ENCODE measurements at places on chromosomes 12 and 14.

DNA sequence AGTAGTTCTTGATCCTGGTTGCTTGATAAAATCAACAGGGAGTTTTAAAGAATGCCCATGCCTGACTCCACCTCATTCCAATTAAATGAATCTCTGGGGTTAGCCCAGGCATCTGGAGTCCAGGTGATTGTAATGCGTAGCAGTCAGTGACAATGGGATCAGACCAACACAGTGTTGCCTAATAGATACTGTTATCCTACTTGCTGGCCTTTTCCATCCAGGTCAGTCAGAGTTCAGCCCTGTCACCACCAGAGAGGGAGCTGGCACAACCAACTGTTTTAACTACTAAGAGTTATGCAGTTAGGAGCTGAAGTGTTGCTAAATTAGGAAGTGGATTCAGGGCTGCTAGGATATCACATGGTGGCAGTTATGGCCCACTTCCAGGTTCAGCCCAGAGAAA lies 107.1 kb downstream of the GPR135 start:
- no peak for DNase-seq

- no peak for DNase-seq
Observed at GRCh38 chr14:54440037-54440436, 1.1 kb downstream of the CNIH1 start.

DNA sequence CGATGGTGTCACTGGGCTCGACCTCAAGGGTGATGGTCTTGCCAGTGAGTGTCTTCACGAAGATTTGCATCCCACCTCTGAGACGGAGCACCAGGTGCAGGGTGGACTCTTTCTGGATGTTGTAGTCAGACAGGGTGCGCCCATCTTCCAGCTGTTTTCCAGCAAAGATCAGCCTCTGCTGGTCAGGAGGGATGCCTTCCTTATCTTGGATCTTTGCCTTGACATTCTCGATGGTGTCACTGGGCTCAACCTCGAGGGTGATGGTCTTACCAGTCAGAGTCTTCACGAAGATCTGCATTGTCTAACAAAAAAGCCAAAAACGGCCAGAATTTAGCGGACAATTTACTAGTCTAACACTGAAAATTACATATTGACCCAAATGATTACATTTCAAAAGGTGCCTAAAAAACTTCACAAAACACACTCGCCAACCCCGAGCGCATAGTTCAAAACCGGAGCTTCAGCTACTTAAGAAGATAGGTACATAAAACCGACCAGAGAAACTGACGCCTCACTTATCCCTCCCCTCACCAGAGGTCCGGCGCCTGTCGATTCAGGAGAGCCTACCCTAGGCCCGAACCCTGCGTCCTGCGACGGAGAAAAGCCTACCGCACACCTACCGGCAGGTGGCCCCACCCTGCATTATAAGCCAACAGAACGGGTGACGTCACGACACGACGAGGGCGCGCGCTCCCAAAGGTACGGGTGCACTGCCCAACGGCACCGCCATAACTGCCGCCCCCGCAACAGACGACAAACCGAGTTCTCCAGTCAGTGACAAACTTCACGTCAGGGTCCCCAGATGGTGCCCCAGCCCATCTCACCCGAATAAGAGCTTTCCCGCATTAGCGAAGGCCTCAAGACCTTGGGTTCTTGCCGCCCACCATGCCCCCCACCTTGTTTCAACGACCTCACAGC lies 717 bp downstream of the UBC start:
- DNase-seq: peak; percentile 90

- no peak for DNase-seq
Observed at GRCh38 chr12:107322063-107322462, 228.7 kb upstream of the CRY1 start.

GRCh38 chr14:103382376-103382775 lies 2.8 kb upstream of the MARK3 start:
- DNase-seq: no peak

- DNase-seq: no peak
Observed at GRCh38 chr12:114689075-114689994, 5.4 kb upstream of the TBX3 start.

- no peak for DNase-seq
Observed at GRCh38 chr12:28424965-28425364, 234.7 kb downstream of the CCDC91 start.

GRCh38 chr14:78135450-78135891 lies 34.7 kb upstream of the NRXN3 start:
- DNase-seq: no peak

DNA sequence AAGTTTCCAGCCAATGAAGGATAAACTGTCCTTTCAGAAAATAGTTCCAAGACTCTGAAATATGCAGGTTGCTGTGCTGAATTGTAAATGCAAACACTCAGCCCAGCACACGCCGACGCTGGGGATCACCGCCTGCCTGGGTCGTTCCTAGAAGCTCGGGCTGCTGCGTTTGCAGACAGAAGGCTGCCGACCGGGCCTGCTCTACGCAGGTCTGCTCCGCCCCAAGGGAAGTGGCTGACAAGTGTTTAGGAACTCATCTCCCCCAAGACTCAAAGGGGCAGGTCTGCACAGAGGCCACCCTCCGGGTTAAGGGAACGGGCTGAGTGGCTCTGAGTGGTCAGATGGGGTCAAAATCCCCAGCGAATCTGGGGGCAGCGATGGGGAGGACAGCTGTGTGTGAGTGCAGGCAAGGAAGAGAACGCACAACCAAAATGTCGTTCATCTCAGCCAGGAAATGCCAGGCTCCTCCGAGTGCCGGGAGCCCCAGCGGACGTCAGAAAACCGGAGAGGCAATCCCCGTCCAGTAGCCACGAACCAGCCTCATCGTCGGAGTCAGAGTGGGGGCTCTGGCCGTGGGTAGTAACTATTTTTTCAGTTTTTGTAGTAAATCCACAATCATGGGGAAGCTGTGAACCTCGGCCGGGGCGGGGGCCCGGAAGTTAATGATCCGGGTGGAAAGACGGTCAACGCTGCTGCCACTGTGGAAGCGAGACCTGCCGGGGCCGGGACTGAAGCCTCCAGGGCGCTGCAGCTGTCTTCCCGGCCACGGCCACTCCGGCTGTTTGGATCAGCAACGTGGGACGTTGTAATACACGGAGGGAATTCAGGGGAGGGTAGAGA lies 6.0 kb downstream of the GALNT9 start:
- DNase-seq: no peak

DNA sequence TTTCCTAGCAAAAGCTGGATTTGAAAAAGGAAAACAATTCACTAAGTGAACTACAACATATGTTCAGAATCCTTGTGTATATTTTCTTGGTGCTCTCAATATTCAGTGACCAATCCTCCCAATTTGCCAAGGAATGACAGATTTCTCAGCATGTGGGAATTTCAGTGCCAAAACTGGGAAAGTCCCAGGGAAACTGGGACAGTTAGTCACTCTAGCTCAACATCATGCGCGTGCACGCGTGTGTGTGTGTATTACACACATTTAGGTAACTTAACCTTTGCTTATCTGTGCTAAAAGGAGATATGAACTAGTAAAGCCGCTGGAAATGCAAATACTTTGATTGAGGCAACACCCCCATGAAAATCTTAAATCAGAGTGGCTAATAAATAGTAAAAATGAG lies 26.1 kb upstream of the SLC6A13 start:
- no peak for DNase-seq

DNA sequence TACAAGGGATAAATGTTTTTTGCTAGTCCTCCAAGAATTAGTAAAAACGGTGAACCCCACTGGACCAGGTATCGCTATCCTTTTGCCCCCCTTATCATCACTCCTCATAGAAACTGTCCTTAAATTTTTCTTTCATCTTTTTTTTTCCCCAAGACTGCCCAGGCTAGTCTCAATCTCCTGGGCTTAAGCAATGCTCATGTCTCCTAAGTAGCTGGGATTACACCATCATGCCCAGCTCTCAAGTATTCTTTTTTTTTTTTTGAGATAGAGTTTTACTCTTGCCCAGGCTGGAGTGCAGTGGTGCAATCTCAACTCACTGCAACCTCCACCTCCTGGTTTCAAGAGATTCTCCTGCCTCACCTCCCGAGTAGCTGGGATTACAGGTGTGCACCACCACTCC lies 9.7 kb downstream of the IRF2BPL start:
- DNase-seq: no peak

DNA sequence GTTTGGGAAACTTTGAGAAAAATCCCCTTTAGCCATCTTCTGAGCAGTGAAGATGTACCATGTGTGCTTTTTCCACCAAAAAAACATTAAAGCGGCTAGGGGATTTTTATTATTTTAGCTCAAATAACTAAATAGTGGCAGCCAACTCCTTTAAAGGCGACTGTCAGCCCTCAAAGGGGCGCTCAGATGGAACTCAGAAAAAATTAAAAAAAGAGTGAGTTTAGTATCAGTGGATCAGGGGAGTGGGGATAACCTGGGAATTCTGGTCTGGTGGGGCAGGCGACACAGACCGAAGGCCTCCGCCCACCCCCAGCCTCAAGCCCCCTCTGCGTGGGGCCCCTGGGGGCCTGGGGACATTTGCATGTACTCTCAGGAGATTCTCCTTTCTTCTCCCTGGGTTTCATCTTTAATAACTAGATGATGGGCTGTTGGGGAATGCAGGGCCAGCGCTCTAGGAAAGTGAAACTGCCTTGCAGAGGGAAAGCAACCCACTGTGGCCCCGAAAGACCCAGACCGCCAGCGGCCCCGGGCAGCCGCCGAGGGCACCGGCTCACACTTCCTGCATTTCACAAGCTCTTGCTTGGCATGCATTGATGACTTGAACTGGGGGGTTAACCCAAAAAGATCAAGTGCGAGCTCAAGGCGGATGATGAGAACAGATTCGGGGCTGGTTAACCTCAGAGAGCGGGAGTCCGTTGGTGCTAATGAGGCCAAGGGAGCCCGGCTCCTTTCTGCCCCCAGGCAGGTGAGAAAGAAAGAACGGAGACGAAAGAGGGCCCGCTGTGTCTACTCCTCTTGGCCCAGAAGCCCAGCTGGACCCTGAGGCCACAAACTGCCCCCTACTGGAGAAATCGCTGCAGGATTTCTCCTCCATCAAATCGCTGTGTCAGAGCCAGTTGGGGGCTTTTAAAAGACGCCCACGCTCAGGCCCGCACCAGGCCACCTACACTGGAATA lies 7.3 kb upstream of the BATF start:
- DNase-seq: no peak

DNA sequence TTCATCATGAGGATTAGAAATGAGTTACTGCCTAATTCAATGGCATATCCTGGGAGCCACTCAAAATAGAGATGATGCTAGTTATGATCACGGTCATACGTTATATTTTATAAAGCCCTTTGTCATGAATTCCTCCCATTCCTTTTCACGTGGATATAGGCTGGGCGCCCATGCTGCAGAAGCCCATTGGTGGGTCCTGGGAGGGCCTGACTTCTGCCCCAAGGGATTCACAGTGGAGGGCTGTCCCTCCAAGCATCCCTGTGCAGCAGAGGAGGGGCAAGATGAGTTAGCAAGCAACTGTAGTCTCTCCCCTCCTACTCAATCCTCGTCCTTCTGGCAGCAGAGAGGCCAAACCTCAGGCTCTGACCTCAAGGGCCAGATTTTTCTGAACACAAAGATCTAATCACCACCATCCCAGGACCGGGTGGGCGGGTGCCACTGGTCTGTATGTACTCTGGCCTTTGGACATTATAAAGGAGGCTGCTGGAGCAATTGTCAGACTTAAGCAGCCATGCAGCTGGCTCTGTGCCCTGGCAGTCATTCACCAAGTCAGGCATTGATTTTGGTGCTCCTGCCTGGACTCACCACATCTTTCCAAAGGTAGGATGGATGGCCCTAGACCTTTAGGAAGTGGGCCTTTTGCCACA lies 8.6 kb downstream of the GLTP start:
- no peak for DNase-seq

DNA sequence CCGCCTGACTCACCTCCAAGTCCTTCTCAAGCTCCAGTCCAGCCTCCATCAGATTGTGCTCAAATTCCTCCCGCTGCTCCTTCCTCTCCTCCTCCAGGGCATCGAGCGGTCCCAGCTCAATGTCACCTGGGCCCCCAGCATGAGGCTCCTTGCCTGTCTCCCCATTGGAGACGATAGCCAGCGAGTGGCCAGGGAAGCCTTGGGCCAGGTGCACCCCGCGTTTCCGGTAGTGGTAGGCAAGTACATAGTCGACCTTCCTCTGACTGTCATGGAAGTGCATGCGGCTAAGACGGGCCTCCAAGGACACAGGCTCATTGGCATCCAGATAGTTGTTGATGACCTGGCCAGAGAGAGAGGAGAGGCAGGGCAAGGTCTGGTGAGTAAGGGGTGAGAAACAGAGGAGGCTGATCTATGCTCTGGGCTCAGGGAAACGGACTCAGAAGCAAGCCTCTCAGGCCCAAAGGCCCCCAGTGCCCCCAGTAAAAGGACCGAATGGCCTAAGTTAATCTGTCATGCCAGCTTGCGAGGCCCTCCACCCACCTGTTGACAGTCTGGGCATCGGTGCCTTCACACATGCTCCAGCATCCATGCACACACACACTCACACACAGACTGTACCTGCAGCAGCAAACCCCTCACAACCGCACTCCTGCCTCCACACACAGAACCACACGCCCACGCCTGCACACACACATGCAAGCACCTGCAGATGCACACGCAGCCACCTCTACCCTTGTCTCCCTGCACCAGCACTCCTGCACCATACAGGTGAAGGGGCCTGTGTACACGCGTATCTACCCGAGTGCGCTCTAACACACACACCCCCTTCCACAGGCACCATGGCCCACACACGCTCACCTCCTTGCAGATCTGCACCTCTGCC lies 23.8 kb downstream of the ANO2 start:
- DNase-seq: no peak

DNA sequence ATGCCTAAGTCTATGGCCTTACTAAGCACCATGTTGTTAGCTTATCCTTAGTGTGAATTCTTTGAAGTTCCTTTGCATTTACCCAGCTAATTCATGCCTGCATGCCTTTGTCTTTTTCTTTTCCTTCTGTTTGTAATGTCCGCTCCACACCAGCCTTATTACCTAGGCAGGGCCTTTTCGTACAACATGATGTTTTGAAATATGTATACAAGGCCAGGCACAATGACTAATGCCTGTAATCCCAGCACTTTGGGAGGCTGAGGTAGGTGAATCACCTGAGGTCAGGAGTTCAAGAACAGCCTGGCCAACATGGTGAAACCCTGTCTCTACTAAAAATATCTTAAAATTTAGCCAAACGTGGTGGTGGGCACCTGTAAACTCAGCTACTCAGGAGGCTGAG lies 1636.5 kb upstream of the SEL1L start:
- no peak for DNase-seq

GRCh38 chr12:121765573-121765972 lies 27.9 kb downstream of the RHOF start:
- no peak for DNase-seq

DNA sequence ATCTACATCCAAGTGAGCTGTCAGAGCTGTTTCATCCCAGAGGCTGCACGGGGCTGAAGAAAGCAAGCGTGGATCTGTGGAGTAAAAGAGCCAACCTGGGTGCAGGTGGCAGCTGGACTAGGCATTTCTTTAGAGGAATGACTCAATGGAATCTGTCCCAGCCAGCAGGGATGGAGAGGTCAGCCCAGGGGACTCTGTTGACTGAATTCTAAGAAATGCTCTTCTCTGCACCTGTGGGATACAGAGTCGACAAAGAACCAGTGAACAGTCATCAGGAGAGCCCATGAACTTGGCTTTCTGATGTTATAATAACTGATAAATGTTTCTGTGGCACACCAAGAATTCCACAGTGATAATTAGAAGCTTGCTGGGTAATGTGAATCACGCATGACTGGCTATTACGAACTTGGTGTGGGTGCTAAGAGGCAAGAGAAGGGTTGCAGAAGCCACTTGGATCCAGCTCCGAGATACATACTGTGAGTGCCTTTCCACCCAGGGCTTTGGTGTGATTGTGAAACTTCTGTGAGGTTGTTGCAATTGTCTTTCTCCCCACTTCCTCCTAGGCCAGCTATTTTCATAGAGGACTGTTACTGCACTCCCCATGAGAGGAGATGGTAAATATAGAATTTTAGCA lies 16.2 kb downstream of the PYGL start:
- DNase-seq: no peak

GRCh38 chr12:89156340-89156739 lies 196.0 kb downstream of the DUSP6 start:
- DNase-seq: no peak

Data from stimulated activated CD8-positive, alpha-beta memory T cell treated with anti-CD3 and anti-CD28 coated beads, Interleukin-4, amount 100 ng/mL, for 1 hour (primary cell).